ENCODE measurements at places on chromosomes 3 and 15.

GRCh38 chr3:72380711-72381493 lies 467.3 kb downstream of the SHQ1 start:
- no peak for DNase-seq

GRCh38 chr3:99866261-99866761 lies 48.6 kb downstream of the CMSS1 start:
- DNase-seq, result no peak

DNA sequence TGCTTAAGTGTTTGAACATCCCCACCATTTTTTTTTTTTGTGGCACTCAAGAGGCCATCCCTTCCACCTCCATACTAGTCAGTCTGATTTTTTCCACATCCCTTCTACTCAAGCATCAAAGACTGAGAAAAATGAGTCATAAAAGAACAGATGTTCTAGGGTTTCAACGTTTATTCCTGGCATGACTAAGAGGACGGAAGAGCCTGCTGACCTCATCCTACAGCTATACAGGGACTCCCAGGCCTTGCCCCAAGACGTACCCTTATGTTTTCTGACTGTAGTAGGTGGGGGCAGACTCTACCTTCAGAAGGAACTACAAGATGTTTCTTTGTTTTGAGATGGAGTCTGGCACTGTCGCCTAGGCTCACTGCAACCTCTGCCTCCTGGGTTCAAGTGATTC lies 3.3 kb upstream of the ITPKA start:
- DNase-seq, result peak; percentile 44

GRCh38 chr15:22880981-22881738 lies 42.7 kb downstream of the NIPA2 start:
- no peak for DNase-seq

DNA sequence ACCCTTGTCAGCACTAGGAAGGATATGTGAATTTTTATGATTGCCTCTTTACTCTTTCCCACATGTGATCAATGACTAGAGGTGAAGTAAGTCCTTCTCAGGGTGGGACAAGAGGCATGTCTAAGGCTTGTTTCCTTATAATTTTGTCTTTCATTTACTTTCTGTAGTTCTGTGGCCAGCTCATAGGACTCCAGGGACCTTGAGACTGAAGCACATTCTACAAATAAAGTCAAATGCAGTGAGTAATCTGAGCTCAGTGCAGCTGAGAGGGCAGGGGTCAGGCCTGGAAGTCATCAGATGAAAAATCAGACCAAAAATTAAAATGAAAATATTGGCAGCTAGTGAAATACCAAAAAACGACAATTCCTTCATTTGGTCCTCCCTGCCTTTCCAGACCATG lies 424.7 kb upstream of the THBS1 start:
- DNase-seq, result no peak

GRCh38 chr15:20345401-20345958 lies 196.1 kb downstream of the GOLGA6L6 start:
- no peak for DNase-seq

DNA sequence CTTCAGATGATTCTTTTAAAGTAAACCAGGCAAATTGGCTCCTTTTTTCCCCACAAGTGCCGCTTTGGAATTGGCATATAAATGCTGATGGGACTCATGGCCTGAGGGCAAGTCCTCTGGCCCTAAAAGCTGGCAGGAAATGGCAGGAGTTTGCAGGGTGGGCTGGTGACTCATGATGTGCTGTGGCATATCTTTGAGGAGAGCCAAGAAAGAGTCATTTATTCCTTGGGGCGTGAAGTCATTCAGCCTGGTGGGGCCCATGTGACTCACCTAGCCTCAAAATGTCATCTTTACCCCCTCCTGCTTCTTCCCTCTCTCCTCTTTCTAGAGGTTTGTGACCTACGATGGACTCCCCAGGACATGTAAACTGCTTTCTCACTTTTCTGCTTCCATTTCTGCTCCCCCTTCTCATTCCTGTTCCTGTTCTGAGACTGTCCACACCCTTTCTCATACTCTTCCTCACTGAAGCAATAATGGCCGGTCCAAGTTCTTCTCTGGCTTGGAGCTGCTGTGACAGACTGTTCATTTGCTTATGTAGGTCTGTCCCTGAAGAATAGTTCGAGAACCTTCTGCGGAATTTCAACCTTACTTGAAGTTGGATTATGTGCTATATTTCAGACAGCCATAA lies 326.1 kb downstream of the SATB1 start:
- DNase-seq, result no peak

DNA sequence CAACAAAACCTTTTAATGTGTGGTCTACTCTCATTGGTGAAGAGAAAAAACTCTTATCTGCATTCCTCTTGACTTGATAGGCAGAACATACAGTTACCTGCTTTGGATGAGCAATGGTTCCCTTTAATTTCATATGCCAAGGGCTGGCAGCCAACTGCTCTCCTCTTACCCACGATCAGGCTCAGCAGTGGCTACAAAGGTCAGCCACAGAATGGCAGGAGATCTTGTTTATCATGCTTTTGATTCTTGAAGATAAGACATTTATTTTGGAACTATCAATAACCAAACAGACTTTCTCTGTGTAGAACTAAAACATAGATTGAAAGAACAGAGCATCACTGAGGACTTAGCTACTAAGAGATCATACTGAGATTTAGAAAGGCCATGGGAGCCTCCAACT lies 6.1 kb upstream of the IREB2 start:
- no peak for DNase-seq

GRCh38 chr15:90592131-90592881 lies 62.6 kb downstream of the CRTC3 start:
- DNase-seq, result peak; percentile 17

DNA sequence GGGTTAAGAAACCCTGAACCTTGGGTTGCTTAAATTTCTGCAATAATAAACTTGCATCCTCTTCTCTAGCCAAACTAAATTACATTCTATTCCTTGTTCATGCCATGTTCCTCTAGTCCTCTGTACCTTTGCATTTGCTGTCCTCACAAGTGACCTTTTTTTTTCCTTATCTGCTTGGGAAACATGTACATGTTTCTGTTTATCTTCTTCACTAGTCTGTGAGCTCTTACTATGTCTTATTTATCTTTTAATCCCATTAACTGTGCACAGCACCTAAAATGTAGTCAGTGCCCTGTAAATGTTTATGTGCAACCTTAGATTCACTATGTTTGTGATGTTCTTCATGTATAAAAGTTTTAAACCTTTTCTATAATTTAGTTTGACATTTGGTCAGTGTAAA lies 61.9 kb downstream of the REC114 start:
- no peak for DNase-seq

DNA sequence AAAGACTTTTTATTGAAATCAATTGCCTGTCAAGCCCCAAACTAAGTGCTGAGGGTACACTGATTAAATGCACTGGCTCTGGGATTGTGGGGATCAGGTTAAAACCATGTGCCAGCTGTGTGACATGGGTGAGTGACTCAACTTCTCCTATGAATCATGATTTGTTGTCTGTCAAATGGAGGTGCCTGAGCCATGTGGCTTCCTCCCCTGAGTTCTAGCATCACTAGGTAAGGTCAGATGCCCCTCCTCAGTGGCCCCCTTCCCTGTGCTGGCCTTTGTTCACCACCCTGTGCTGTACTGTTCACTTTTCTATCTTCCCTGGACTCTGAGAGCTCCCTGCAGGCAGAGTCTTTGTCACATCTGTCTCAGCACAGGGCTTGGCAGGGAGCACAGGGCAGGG lies 43.6 kb upstream of the ATP2B2 start:
- DNase-seq, result no peak

DNA sequence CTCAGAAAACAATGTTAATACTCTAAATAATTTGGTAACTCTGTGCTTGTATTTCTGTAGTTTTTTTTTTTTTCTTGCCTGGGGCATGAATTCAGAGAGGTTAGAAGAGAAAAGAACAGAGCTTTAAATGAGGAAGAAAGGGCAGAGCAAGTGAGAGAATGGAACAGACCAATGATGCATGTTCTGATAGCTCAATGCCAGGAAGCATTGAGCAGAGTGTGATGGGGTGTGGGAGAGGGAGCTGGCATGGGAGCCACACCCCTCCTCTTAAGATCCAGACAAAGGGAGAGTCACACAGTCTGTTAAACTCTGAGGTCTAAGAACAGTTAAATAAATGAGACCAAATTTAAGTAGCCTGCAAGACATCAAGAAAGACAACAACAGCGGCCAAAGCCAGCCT lies 538.6 kb downstream of the TUSC7 start:
- no peak for DNase-seq

GRCh38 chr3:109328202-109328601 lies 9.1 kb downstream of the DPPA4 start:
- no peak for DNase-seq

Data from brain pericyte (primary cell).